Stimulated activated CD4-positive, alpha-beta T cell treated with anti-CD3 and anti-CD28 coated beads, Interleukin-1b, Interleukin-23, amount 100 ng/mL, for 1 hour (primary cell): ENCODE measurements at places on chromosomes 7 and 10.

GRCh38 chr7:152520861-152521302 lies 85.1 kb upstream of the KMT2C start:
- DNase-seq: no peak

DNA sequence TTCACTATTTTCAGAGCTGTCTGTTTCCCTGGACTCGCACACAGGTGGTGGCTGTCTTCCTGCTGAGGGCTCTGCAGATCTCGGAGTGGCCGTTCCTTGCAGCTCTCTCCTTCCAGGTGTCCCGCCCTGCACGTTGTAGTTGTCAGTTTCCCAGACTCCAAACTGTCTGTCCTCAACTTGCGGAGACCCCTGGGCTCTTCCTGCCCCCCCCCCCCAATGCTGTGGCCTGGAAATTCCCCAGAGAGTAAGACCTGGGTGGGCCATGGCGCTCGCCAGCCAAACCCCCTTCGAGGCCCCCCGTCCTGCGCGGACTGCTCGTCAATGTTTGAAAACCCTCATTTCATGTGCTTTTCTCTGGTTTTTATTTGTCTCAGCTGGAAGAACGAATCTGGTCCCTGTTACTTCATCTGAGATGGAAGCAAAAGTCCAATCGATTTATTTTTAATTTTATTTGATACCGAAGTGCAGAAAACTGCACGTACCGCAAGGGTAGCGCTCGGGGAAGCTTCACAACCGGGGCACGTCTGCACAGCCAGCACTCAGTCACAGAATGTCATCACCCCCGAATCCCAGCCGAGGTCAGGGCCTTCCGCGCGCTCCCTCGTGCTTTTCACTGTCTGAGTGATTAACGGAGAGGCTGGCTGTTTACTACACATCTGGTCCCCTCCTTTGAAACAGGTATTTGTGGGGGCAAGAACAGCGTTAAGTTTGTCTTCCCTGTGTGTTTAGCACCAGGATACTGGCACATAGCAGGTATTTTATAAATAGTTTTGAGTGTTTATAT lies 46.4 kb upstream of the NKX6-2 start:
- no peak for DNase-seq

DNA sequence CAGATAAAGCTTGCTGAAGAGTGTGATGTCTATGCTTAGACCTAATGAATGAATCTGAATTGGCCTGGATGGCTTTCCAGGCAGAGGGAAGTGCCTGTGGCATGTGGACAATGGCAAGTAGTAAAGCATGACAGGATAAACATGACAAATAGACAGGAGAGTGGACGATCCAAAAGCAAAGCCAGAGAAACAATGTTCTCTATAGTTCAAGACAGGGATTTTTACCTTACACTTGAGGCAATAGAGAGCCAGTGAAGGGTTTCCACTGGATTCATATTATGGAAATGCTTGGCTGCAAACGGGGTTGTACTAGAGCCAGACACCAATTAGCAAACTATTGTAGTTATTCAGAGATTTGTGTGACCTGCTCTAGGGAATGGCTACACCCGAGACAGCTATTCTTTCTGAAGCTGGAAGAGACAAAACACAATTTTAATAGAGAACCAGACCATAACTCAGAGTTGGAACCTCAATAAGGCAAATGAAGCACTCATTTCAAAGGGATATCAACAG lies 2.3 kb downstream of the AGMO start:
- no peak for DNase-seq

GRCh38 chr10:22801785-22802184 lies 87.4 kb upstream of the PIP4K2A start:
- DNase-seq: no peak

DNA sequence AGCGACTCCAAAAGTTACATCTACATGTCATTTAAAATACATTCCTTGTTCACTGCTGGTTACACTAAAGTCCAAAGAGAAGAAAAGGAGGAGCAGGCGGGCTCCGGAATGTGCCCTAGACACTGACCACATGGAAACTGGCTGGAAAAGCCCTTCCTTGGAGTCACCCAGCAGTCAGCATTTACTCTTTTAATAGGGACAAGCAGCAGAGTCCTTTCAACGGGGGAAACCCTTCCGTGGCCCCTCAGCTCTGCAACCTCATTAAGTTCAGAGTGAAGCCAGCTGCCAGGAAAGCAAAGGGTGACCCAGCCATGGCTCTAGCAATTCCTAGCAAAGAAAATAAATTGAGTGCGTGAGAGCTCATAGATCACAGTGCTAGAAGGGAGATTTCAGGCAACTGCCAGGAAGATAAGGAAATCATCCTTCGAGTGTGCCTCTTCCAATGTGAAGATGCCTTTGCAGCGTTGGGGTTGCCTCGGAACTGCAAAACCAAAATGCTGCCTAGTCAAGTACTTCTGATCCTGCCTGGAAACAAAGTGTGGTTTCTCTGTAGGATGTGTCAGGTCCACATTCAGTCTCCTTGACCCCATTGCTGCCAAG lies 101.6 kb downstream of the SORBS1 start:
- no peak for DNase-seq

GRCh38 chr7:151400626-151401315 lies 9.1 kb downstream of the WDR86 start:
- DNase-seq: no peak
